CD4-positive, alpha-beta T cell treated with Interferon gamma for 1 hour (primary cell): ENCODE measurements at places on chromosomes 7 and 10.

- no peak for DNase-seq
Observed at GRCh38 chr7:147670759-147671158, 919.8 kb upstream of the C7orf33 start.

GRCh38 chr7:72674394-72674793 lies 153.6 kb downstream of the TYW1B start:
- DNase-seq, result no peak

- no peak for DNase-seq
Observed at GRCh38 chr10:16852624-16853023, 35.4 kb upstream of the RSU1 start.

GRCh38 chr10:112532189-112532588 lies 85.2 kb downstream of the VTI1A start:
- no peak for DNase-seq

DNA sequence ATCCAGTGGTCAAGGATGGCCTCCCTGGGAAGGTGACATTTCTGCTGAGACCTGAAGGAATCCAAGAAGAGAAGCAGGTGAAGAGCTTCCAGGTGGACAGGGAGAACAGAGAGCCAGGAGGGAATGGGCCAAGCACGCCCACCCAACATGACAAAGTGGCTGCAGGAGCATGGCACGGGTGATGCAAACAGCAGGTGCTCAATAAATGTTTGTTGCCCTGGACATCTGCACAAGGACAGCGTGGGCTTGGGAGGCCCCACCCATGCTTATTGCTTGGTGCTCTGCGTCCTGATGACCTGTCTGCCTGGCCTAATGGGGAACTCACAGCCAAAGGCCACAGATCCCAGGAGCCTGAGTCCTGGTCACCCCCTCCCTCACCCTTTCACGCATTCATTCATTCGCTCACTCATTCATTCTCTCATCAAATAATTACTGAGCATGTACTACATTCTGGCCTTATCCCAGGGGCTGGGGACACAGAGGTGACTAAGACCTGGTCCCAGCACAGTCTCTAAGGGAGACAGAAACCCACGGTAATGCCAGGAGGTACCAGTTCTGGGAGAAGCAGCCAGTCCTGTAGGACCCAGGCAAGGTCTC lies 13.1 kb downstream of the RHBDD2 start:
- DNase-seq, result no peak

- DNase-seq, result no peak
Observed at GRCh38 chr7:150621376-150621775, 10.8 kb downstream of the GIMAP6 start.
